ENCODE measurements at places on chromosomes 7 and 10.
A peak's percentile ranks its signal among the peaks of the same experiment; 100 is the strongest.

DNA sequence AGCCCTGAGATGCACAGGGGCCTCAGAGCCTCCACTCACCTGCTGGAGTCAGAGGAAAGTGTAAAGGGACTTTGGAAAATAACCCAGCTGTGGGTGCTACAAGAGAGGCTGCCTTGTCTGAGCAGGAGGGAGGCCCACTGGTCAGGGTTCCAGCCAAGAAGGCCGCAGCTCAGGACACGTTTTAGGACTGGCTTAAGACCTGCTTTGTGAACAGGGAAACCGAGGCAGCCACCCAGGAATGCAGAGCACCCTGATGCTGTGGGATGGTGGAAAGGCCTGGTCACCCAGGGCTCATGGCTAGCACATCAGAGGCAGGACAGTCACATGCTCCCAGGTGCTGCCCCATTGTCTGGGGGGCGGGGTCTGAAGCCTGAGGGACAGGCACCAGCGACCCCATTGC lies 38.9 kb upstream of the CHST15 start:
- DNase-seq = no peak

- peak; percentile 67 for DNase-seq
Observed at GRCh38 chr7:64887756-64888508, 15.1 kb upstream of the ZNF273 start.

GRCh38 chr7:133859871-133860450 lies 267.2 kb upstream of the LRGUK start:
- no peak for DNase-seq

GRCh38 chr7:135670179-135670578 lies 7.9 kb downstream of the STMP1 start:
- no peak for DNase-seq

DNA sequence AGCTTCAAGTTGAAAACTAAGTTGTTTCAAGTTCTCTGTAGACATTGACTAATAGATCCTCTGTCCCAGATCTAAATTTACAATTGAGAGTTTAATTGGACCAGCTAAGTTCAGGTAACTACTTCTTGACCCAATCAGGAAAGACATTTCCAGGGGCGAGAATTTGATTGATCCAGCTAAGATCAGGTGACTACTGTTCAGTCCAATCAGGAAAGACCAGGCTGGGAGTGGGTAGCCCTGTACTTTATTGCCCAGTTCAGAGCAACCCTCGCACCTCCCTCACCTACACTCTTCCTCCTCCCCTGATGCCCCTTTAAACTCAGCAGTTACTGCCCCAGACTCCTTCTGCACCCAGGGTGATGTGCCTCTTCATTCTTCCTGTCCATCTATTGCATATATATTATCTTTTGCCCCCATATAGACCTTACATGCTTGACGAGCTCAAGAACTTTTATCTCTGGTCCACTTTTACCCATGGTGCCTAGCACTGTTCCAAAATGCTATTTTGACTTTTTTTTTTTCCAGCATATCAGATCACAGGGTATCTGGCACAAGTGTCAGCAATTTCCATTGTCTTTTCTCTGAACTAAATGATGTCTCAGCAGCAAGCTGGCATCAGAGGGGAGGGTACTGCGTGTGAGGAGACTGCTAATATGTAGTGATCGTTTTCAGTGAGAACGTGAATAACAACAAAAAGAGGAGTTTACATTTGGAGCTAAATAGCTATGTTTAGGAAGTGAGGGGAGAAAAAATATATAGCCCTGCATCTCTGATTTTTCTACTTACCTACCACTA lies 169.4 kb downstream of the KIAA1217 start:
- no peak for DNase-seq

DNA sequence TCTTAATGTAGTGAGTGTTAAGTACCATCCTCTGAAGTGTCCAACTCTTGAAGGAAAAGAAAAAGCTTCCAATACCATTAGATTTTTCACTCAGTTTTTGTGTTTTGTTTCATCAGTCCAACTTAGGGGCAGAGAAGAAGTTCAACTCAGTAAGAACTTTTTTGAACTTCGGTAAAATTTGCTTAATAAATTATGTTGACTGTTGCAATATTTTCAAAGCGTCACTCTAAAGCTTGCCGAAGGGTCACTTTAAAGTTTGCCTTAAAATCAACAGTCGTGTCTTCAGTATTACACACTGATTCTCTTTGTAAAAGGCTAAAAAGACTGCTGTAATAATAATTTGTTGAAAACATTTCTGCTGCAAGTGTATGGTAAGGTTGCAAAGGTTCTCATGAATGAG lies 17.6 kb downstream of the CD36 start:
- DNase-seq = no peak

DNA sequence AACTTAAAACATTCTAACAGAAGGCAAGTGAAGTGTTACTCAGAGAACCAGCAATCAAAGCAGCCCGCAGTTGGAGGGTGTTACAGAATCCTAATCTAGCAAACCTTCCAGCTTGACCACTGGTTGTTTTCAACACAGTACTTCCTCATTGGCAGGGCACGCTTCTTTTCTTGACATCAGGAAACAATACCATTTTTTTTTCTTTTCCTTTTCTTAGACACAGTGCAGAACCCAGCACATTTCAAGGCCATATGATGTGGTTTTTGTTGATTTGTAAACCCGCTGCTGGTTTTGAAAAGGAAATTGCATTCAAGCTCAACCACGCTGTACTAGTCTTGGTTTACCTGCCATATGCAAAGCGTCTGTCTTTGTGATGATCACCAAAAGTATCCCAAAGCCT lies 33.4 kb downstream of the RHOBTB1 start:
- no peak for DNase-seq

- no peak for DNase-seq
Observed at GRCh38 chr7:156397249-156397648, 243.3 kb upstream of the RNF32 start.

GRCh38 chr7:132575419-132575981 lies 770 bp downstream of the PLXNA4 start:
- no peak for DNase-seq
